Omental fat pad (tissue), 4 donors: ENCODE measurements at places on chromosomes 2 and 18.

- DNase-seq: no peak
These were observed 273.6 kb upstream of the NCKAP5 start for GRCh38 chr2:133841900-133842299.

DNA sequence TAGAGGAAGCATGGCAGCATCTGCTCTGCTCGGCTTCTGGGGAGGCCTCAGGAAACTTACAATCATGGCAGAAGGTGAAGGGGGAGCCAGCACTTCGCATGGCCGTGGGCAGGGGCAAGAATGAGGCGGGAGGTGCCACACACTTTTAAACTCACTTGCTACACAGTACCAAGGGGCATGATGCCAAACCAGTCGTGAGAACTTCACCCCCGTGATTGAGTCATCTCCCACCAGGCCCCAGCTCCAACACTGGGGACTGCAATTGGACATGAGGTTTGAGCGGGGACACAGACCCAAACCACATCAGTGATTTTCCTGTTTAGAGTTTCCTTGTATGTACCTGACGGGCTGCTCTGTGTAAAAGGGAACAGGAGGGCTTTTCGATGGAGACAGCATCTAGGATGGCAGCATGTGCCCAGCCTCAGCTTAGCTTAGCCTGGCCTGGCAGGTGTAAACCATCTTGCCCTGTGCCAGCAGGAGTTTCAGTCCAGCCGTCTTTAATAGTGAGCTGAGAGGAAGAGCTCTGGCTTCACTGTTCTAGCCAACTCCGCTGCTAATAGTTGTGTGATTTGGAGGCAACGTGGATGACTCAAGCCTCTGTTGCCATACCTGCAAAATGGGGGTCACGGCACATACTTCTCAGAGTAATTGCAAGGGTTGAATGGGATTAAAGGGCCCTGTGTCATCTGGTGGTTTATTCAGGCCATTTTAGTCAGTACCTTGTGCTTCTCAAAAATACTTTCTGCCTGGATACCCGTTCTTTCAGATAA, 101.8 kb downstream of the ASAP2 start:
- DNase-seq: no peak

DNA sequence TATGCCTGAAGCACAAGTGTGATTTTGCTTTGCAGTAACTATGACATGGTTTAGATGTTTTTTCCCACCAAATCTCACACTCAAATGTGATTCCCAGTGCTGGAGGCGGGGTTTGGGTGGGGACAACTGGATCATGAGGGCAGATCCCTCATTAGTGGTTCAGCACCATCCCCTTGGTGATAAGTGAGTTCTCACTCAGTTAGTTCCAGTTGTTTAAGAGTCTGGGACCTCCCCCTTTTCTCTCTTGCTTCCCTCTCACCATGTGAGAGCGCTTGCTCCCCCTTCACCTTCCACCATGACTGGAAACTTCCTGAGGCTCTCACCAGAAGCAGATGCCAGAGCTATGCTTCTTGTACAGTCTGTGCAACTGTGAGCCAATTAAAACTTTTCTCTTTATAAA, 102.9 kb downstream of the NBAS start:
- DNase-seq: no peak

DNA sequence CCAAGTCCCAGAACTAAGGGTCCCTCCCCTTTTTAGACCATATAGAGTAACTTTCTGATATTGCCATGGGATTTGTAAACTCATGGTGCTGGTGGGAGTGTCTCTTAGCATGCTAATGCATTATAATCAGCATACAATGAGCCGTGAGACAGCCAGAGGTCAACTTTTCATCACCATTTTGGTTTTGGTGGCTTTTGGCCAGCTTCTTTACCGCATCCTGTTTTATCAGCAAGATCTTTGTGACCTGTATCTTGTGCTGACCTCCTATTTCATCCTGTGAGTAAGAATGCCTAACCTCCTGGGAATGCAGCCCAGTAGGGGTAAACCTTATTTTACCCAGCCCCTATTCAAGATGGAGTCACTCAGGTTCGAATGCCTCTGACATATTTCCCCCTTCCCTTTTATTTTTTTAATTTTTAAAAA, 148.2 kb downstream of the PHLPP1 start:
- no peak for DNase-seq

- no peak for DNase-seq
These were observed 8.8 kb upstream of the FECH start for GRCh38 chr18:57595347-57595746.

GRCh38 chr2:201021914-201022313, 49.6 kb downstream of the HYCC2 start:
- no peak for DNase-seq

- DNase-seq: no peak
These were observed 47.3 kb upstream of the NDUFV2 start for GRCh38 chr18:9055185-9055584.

DNA sequence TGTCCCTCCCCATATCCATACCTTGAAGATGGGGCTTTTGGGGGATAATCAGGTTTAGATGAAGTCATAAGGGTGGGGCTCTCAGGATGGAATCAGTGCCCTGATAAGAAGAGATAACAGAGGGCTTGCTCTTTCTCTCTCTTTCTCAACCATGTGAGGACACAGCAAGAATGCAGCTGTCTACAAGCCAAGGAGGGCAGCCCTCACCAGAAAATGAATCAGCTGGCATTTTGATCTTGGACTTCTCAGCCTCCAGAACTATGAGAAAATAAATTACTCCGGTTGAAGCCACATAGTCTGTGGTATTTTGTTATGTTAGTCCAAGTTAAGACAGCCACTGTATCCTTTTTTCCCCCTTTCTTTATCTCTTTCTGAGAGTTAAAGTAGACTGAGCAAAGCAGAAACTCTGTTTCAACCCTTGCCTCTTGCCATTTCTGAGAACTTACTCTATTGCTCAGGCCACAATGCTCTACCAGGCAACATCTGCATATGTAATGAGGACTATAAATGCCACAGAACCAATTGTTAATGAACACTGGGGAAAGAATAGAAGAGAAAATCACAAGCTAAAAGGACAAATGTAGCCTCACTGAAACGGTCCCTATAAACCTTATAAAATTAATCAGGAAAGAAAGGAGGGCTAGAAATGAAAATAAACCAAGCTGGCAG, 56.9 kb downstream of the SRBD1 start:
- no peak for DNase-seq

DNA sequence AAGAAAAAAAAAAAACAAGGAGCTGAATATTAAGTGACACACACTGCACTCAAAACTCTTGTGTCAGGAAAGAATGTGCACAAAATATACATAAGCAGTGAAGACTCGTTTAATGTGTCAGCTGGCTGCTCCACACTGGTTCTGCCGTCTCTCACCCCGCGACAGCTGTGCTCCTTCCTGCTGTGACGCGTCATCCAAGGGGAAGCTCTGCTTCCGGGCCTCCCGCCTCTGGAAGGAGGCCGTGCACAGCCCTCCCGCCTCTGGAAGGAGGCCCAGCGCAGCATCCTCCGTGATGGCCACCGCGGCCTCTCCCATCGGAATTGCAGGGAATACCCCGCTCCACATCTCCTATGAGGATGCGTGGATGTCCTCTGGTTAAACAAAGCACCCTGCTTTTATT, 151.0 kb downstream of the HDAC4 start:
- DNase-seq: no peak

GRCh38 chr2:222115296-222115695, 183.5 kb downstream of the PAX3 start:
- DNase-seq: no peak

DNA sequence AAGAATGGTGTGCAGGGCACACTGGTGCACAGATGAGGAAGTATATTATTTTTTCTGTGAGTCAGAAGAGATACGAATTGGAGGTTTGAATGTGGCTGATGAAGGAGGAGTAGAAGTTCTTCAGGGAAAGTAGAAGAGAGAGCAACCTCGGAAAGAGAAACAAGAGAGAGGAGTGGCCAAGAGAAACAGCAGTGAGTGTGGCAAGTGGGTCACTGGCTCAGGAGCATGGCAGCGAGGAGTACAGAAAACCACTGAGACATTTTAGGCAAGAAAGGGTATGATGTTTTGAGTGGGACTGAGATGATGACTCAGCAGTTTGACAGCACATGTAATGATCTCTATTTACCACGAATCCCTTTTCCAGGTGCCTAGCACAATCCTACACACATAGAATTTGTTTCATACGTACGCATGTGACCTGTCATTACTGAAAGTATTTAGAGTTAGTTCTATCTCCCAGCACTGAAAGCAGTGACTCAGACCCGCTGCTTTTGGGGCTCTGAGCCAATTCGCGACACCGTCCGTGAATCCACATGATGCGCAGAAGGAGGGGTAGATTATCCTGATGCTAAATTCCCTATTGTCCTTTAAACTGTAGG, 915.4 kb downstream of the DCDC2C start:
- no peak for DNase-seq

GRCh38 chr2:84481702-84482101, 22.6 kb upstream of the SUCLG1 start:
- no peak for DNase-seq

DNA sequence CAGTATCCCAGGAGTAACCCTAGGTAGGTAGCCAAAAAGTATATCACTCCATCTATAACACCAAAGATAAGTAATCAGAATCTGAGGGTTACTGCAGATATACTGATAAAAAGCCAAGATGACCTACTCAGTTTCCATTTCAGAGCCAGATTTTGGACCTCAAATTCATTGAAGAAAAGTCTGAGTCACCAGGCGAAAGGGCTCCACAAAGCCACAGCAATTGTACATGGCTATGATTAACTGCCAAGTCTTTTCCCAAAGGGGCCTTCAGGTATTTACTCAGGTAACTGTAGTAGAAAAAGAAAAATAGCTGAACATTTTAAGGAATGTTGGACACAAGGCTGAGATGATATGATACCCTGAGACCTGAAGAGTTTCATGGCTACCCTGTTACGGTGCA, 75.6 kb upstream of the KCNH7 start:
- DNase-seq: no peak

DNA sequence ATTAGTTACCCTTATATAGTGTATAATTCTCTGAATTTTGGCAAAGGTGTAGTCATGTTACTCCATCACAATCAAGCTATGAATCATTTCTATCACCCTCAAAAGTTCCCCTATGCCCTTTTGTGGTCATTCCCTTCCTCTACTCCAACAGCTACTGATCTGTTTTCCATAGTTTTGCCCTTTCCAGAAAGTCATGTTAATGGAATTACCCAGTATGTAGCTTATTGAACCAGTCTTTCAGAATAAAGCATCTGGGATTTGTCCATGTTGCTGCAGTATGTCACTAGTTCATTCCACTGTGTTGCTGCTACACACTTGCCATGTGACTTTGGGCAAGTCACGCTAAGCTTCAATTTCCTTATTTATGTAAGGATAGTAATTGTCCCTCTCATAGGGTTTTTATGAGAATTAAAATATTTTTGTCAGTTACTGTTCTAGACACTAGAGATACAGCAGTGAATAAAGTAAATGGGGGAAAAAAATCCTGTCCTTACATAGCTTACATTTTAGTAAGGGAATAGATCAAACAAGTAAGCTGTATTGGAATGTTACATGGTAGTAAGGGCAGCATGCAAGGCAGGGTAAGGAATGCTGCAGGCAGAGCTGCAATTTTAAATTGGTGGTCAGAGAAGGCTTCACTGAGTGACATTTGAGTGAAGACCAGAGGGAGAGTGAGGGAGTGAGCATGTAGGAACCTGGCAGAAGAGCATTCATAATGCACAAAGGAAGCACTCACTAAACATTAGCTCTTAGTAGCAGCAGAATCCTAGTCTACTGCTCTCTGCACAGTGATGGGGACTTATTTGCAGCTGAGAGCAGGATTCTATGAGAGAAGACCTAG, 80.3 kb upstream of the TSPYL6 start:
- DNase-seq: no peak

DNA sequence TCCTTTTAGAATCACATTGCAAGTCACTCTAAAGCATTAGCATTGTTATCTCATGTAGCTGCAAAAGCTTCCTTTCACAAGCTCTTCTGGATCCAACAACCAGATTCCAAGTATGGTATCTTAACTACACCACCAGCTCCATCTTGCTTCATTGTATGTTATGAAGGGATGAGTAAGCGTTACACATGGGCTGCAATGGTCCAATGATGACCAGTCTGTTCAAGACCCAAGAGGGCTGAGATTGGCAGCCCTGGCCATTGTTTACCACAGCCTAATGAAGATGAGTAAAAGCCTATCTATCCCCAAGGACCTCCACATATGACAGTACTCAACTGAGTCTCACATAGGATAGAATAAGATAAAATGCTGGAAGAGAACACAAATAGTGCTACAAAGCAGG, 6.3 kb downstream of the CFLAR start:
- no peak for DNase-seq

DNA sequence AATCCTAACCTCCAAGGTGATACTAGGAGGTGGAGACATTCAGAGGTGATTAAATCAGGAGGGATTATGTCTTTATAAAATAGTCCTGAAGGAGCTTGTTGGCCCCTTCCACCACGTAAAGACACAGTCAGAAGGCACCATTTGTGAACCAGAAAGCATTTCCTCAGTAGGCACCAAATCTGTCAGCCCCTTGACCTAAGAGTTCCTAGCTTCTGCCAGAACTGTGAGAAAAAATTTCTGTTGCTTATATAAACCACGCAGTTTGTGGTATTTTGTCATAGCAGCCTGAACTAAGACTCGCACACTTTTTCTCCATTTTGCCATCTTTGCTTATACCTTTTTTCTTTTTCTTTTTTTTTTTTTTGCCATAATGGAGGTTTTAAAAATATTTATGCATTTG, 18.6 kb upstream of the NARS1 start:
- DNase-seq: no peak

- no peak for DNase-seq
These were observed 652 bp downstream of the GCA start for GRCh38 chr2:162344617-162344950.

DNA sequence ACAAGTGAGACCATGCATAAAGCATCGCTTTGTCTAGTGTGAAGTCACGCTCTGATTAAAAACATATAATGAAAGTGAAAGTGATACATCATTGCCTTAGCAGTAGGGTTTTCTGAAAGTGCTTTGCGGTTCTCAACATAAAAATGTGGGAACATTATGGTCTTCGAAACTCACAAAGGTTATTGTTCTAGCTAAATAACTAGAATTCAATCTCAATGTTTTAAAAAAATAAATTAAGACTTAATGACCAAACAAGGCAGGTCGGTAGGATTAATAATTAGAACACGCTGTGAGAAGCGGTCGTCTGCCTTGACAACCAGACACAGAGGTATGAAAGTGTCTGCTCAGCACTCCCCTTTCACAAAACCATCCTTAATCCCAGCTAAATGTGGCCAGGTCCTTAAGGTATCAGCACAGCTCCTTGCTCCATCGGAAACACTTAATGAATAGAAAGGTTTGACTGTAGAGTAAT, 42.2 kb downstream of the KLHL14 start:
- no peak for DNase-seq

DNA sequence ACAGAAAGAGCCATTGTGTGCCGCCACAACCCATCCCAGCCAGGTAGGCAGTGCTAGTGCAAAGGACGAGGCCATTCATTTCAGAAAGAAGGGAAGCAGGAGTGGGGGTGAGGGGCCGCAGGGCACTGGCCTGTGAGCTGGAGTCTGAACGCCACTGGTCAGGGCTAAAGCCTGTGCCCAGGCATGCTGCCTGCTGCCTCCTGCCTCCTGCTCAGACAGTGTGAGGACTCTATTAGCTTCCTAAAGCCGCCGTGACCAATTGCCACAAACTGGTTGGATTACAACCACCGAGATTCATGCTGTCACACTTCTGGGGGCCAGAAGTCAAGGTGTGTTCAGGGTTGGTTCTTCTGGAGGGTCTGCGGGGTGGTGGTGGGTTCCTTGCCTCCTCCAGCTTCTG, 21.2 kb downstream of the ACKR3 start:
- DNase-seq: no peak

GRCh38 chr2:133475610-133476009, 92.7 kb downstream of the NCKAP5 start:
- DNase-seq: no peak
